NCI-H524 (cell line): ENCODE measurements at places on chromosomes 11 and 22.

DNA sequence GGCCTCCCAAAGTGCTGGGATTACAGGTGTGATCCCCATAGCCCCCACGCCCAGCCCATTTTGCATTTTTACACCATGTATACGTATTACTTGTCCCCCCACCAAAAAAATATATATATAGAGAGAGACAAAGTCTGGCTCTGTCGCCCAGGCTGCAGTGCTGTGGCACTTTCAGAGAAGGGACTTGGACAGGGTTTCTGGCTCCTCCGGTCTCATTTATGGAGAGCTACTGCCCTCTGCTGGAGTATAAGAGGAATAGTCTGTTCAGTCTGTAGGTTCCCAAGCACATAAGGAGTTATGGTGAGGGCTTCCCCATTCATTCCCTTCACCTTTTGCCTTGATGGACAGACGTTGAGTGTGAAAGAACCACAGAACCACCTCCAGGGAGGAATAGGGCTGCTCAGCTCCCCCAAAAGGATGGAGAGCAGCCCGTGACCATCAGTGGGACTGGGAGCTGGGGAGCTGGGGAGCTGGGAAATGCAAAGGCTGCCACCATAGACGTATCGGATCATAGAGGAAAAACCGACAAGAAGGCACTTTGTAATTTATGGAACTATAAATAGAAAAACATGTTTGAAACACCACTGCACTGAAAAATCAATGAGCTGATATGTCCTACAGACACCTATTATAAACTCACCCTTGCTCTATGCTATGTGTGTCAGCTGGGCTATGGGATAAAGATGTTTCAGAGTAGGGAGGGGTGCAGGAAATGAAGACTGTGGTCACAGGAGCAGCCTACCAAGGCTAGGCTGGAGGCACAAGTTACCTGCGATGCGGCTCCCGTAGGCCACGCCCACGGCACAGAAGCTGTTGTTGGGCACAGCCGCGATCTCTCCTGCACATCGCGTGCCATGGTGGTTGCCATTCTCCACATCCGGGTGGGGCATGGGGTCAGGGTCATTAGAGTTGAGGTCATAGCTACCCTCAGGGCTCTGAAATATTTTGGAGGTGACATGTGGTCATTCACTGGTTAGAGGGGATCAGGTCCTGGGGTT is 5.2 kb downstream of the PCSK7 start:
- DNase-seq = peak; percentile 72

DNA sequence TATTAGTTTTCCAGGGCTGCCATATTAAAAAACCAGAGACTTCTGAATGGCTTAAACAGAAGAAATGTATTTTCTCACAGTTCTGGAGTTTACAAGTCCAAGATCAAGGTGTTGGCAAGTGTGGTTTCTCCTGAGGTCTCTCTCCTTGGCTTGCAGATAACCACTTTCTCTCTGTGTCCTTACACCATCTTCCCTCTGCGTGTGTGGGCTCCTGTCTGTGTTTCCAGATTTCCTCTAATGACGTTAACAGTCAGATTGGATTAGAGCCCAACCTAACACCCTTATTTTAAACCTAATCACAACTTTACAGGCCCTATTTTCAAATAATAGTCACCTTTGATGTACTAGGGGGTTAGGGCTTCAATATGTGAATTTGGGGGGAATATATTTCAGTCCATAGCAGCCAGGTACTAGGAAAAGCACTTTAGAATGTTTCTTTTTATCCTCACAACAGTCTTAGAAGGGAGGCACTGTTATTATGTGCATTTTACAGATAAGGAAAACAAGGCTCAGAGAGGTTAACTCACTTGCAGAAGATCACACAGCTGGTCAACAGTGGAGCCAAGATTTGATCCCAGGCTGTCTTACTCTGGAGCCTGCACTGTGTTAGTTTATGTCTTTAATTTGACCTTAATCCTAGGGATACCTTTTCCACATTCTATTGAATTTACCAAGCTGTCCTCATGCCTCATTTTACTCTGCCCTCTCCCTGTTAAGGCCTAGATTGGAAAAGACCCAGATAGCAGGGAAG is 116.4 kb upstream of the CRYBB3 start:
- no peak for DNase-seq

GRCh38 chr11:19631712-19632498 is 80.7 kb upstream of the NAV2 start:
- no peak for DNase-seq

DNA sequence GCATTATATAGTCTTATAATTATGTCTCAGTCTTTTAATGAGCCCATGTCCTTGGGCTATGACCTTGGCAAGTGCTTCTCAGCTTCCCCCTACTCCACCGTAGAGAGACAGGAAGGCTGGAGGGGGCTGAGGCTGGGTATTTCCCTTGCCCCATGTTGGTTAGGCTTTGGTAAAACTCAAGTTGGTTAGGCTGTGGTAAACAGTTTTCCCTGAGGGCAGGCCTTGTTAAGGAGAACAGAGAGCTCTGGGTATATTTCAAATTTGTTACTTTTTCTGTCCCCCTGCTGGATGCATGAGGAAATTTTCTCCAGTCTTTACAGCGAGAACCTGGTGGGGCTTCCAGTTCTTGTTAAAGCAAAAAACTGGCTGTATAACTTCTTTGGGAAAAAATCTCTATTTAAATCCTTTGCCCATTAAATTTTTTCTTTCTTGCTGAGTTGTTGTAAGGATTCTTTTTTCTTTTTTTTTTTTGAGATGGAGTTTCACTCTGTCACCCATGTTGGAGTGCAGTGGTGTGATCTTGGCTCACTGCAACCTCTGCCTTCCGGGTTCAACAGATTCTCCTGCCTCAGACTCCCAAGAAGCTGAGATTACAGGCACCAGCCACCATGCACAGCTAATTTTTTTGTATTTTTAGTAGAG is 12.2 kb upstream of the DCHS1 start:
- no peak for DNase-seq

- DNase-seq = no peak
Measured at GRCh38 chr11:8597182-8597581, 3.2 kb upstream of the STK33 start.

GRCh38 chr11:20275987-20276965 is 87.2 kb upstream of the HTATIP2 start:
- peak; percentile 34 for DNase-seq

DNA sequence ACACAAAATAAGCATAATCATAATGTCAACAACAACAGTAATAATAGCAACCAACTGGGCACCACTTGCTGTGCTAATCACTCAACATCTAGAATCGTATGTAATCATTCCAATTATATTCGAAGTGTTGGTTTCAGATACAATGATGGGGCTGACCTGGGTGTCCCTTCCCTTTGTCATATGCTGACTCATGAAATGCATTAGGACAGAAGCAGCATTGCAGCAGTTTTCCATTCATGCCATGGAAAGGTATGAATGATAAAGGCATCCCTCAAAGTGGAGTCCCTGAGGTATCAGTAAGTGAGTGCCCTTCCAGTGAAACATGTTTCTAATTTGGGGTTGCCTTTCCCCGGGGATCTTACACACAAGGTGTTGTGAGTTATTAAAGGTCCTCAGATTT is 46.3 kb upstream of the ANO3 start:
- peak; percentile 55 for DNase-seq

DNA sequence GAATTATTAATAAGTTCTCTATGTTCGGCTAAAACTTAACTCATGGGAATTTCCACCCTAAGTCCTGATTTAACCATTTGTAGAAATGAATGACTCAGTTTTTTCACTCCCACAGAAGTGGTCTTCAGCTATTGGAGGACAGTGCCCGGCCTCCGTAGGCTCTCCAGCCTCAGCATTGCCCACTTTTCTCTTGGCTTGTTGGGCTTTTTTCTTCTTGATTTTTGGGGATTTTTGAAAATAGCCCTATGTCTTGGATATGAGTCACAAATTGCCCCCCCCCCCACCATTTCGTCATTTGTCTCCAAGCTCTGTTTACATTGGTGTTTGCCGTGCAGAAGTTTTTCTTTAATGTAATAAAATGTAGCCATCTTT is 66.7 kb downstream of the PACS1 start:
- no peak for DNase-seq

DNA sequence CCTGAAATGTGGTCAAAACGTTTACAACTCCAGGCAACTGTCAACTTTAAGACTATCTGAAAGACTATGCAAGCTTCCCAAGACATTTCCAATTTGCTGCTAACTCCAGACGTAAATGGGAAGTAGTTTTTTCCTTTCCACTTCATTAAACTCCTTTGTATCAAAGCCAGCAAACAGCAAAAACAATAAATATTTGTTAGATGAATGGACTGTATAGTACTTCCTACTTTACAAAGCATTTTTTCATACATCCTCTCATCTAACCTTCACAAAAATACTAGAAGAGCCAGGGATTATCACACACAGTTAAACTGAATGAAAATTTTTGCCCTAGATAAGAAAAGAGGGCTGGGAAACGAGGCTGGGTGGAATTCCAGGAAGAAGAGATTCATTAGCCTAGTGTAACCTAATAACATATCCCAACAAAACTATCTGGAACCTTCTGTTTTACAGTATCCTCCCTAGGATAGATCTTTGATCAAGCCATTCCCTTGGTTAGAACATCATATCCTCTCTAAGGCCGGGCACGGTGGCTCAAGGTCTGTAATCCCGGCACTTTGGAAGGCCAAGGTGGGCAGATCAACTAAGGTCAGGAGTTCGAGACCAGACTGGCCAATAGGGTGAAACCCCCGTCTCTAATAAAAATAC is 10.4 kb downstream of the NUP98 start:
- DNase-seq = no peak

GRCh38 chr11:105156231-105156630 is 16.7 kb upstream of the CARD18 start:
- DNase-seq = no peak

- DNase-seq = no peak
Measured at GRCh38 chr11:8356216-8356615, 92.5 kb upstream of the LMO1 start.
